Spinal cord (tissue), 10 donors: ENCODE measurements at places on chromosomes 2 and 18. TPM values are rescaled to one million over a fixed set of nuclear protein-coding genes. Genes with fewer than 3 reads are reported as not detected.

The FIGN gene
- polyA plus RNA-seq, result 8.1 TPM

The DUSP2 gene
- 10.7 TPM for polyA plus RNA-seq

The PUM2 gene
- polyA plus RNA-seq, result 72.5 TPM

The KCNIP3 gene
- polyA plus RNA-seq, result 23.0 TPM

The GLI2 gene
- polyA plus RNA-seq, result 9.9 TPM

The CASP8 gene
- 6.9 TPM for polyA plus RNA-seq

The TUBA3E gene
- not detected for polyA plus RNA-seq

The FLACC1 gene
- polyA plus RNA-seq, result 4.3 TPM

The CRYGD gene
- polyA plus RNA-seq, result 7.1 TPM

The MC4R gene
- polyA plus RNA-seq, result 4.3 TPM

The CAPN14 gene
- 0.63 TPM for polyA plus RNA-seq

The OR6B2 gene
- polyA plus RNA-seq, result not detected

The LRRTM4 gene
- 17.0 TPM for polyA plus RNA-seq

The MC5R gene
- 0.42 TPM for polyA plus RNA-seq

The FRZB gene
- 32.0 TPM for polyA plus RNA-seq

The DNAH7 gene
- 11.6 TPM for polyA plus RNA-seq
